ENCODE measurements at places on chromosomes 6 and 20.

- no peak for DNase-seq
These were observed 7.4 kb downstream of the CPNE1 start for GRCh38 chr20:35657271-35657670.

DNA sequence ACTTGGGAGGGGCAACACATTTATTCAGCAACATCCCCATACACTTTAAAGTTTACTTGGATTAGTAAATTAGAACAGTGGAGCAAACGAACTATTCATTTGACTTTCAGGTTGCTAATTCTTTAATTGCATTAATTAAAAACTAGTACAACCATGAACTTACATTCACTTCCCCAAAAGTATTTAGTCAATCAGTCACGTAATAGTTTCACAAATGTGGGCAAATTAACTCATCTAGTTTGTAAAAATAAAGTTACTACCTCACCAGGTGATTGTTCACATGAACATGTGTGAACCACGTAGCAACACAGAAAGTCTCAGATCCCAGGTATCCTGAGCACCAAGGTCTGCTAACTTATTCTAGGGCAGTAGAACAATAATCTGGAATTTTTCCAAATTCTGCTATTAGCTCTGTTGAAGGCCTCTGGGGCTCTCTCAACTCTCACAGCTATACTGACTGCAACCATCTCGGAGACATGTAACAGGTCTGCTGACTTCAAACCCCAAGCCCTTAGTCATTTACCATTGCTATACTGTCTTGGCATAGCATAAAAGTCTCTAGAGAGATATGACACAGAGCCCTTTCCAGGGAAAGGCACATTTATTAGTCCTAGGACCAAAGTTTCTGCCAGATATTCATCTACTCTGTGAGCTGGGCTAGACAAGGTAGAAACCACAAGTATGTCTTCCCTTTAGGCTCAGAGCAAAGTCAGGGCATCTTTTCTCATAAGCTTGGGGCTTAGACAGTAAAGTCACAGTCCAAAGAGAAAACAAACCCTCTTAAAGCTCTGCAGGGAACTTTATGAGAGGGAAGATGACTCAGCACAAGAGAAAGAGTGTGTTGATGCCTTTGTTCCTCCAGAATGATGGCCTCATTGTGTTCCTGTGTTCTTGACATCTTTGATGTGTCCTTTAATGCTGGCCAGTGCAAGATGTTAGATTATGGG lies 50.9 kb upstream of the CCDC28A start:
- DNase-seq, result no peak

GRCh38 chr6:27140999-27141528 lies 106.4 kb upstream of the PRSS16 start:
- no peak for DNase-seq

DNA sequence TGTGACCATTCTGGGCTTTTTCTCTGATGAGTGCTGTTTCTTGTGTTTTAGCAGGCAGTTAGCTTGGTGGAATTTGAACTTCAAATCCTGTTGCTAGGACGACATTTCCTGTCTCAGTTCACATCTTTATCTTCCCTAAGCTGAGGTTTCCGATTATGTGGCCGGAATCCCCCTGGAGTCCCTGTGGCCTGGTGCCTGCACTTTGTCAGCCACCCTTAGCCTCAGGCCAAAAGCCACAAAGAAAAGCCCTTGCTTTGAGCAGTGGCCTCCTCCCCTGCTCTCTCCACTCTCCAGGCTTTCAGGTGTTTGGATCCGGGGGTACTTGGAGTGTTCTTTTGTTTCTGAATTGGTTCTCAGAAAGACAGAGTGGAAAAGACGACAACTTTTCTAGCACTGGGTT lies 59.9 kb upstream of the PMEPA1 start:
- DNase-seq, result no peak

GRCh38 chr6:19050765-19051164 lies 663.6 kb downstream of the RNF144B start:
- DNase-seq, result no peak

DNA sequence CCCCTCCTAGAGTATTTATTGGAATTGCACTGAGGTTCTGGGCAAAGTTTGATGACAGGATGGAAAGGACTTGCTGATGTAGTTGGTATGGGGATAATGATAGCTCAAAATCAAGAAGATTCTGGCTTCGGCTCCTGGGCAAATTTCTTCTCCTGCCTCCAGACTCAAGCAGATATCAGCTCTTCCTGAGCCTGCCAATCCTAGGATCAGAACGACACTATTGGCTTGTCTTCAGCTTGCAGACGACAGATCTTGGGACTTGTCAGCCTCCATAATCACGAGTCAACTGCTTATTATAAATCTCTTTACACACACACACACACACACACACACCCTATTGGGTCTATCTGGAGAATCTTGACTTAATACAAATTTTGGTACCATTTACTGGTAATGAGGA lies 131.1 kb downstream of the PREX1 start:
- DNase-seq, result no peak

GRCh38 chr20:55159230-55159629 lies 683.8 kb downstream of the DOK5 start:
- DNase-seq, result no peak

GRCh38 chr20:59406446-59406845 lies 106.0 kb downstream of the EDN3 start:
- no peak for DNase-seq

- DNase-seq, result no peak
These were observed 126.6 kb downstream of the ADAT2 start for GRCh38 chr6:143323729-143324470.

DNA sequence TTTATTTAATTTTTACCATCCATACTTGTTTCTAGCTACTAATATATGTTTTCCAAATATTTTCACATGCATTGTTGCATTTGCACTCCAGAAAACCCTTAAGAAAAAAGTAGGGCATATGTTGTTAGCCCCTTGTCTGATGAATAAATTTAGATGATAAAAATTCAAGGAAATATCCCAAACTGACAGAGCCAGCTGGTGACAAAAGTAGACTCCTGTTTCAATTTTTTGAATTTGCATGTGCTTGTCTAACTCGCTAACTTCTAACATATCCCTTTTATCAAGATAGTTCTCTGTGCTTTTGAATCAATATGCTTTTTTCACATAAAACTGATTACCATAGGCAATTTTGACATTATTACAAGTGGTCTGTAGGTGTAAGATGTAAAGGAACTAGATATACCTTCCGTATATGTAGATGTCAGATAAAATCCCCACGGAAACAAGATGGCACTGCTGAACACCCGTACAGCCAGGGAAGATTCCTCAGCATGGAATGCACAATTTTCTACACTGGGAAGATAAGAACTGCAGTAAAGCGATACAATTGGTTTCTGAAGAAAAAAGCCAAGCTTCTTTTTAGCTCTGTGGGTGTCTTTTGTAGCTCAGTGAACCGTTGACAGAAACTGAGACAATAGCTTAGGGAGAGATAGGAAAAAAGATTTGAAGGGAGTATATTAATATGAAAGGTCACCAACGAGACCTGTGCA lies 437.6 kb upstream of the RNF217 start:
- DNase-seq, result no peak

DNA sequence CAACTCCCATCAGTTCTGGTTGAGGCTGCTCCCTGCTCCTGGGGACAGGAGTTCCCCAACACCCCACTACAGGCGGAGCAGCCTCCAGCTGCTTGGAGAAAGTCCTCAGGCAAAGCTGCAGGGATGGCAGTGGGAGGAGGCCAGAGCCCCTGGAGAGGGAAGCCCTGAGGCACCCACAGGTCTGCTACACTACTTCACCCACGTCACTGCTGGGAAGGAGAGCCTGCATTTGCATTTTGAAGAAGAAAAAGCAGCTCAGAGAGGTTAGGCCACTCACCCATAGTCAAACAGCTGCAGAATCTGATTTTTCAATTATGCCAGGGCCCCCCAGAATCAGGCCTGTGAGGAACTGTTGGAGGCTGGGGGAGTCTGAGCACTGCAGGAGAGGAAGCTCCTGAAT lies 17.2 kb downstream of the BFSP1 start:
- DNase-seq, result no peak

DNA sequence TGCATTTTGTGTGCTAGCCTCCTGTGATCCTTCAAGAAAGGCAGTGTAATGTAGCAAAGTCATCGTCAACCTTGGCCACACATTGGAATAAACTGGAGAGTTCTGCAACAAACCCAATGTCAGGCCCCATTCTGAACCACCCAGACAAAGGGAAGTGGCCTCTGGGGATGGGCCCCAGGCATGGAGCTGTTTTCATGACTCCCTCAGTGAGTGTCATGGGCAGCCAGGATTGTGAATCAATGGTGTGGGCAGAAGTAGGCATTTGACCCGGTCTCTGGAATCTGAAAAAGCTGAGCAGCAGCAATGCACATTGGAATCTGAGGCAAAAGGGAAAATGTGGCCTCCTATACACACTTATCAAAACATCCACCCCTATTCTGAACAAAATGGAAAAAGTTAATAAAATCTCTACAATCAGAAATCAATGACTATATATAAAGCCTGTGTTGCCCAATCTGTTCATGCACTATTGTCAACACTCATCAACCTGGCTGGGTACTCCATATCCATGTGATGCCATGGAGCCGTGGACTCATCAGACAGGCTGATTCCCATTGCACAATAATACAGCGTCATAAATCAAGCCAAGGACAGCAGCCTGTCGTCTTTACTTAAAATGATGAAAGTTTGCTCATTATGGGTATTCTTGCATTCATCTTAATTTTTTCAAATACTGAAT lies 134.9 kb upstream of the STMND1 start:
- DNase-seq, result no peak

GRCh38 chr20:32966881-32967781 lies 37.1 kb downstream of the SUN5 start:
- DNase-seq, result peak; percentile 48

- no peak for DNase-seq
These were observed 716.0 kb downstream of the KIF16B start for GRCh38 chr20:15857173-15857784.

GRCh38 chr6:108559884-108560462 lies 744 bp upstream of the FOXO3 start:
- DNase-seq, result peak; percentile 73

- DNase-seq, result no peak
These were observed 79.0 kb upstream of the ZNF217 start for GRCh38 chr20:53672484-53673129.

DNA sequence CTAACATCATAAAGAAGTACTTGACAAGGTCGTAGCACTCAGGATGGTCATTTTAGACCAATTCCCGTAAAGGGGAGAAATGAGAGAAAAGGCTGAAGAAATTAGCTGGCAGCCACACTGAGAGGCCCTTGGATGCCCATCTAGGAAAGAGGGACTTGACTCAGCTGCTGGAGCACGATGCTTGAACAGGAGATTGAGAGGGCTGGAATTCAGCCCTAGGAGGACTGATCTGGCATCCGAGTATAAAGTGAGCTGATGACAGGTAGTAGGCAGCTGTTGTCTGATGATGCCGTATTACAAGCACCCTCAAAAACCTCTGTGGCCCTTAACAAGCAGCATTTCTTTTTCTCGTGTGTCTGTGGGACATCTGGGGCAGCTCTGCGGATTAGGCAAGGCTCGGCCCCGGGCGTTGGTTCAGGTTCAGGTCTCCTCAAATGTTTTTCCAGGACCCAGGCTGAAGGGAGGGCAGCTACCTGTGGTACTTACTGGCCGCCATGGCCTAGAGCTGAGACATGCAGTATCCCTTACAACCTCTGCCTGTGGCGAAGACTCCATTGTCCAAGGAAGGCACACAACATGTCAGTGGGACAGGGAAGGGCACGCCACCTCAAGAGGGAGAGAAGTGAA lies 219.6 kb upstream of the SNX9 start:
- no peak for DNase-seq

DNA sequence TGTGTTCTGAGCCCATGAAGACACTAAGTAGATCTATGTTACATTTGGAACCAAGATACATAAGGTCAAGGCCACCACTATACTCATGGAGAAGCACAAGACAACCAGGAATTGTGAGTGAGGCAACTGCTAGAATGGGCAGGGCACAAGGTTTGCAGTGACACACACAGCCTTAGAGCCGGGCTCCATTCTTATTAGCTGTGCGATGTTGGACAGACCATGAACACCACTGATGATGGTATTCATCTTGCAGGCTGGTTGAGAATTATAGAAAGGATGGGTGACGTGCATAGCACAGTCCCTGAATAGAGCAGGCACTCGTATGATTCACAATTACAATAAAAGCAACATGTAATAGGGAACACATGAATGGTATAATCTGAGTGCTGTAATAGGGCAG lies 172.4 kb downstream of the GJA10 start:
- no peak for DNase-seq

DNA sequence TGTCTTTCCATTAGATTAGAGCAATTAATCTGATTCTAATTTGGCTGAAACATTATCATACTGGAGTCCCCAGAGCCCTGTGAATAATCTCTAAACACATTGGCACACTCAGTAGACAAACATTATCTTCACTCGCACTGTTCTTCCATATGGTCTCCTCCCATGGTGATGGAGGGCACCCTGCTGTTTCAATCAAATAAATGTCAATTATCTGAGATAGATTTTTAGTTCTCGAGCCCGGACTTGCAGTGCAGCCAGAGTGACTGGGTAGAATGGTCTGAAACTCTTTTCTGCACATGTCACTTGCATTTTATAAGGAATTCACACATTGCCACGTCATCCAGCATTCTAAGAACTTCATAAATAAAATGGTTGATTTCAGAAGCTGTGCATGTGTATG lies 90.6 kb upstream of the MAP3K7 start:
- no peak for DNase-seq

GRCh38 chr20:40582531-40582930 lies 106.5 kb downstream of the MAFB start:
- peak; percentile 13 for DNase-seq

DNA sequence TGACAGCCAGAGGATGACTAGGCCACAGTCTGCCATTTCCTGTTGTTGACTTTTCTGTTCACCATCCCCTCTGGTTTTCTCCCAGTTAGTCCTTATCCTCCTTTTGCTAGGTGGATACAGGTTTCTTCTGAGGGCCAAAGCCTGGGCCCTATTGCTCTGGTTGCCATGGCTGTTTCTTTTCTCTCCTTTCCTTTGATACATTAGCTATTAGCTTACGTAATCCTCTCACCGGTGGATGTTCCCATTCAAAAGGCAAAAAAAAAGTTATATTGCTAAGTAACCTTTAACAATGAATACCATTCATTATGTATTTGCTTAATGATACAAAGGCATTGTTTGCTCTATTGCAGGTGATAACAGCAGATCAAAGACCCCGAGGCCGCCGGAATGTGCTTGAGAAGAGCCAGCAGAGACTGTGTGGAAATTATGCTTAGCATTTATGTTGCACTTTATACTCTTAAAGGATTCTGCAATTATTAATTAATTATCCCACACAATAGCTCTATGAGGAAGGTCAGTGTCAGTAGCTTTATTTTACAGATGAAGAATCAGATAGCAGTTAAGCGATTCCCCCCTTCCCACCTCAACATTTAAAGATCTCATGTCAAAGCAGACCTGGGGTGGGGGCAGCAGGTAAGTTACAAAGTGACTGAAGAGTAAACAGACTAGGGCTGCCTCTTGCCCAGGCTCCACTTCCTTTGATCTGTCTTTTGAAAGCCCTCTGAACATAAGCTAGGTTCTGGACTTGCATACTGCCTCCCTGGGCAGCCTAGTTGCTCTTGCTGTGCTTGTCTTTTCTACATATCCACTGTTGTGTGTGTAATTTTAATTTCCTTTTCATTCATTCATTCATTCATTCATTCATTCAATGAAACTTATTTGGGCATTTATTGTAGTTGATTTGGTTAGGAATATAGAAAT lies 14.5 kb upstream of the TFB1M start:
- DNase-seq, result no peak

- peak; percentile 64 for DNase-seq
These were observed 289.4 kb upstream of the STXBP5 start for GRCh38 chr6:146914489-146915483.

GRCh38 chr20:11626551-11626950 lies 291.1 kb upstream of the BTBD3 start:
- no peak for DNase-seq

Data from right atrium auricular region (tissue), 2 donors.